ENCODE measurements at places on chromosomes 1 and 21.

- DNase-seq, result no peak
These were observed 381 bp downstream of the TXNIP start for GRCh38 chr1:145995964-145996432.

DNA sequence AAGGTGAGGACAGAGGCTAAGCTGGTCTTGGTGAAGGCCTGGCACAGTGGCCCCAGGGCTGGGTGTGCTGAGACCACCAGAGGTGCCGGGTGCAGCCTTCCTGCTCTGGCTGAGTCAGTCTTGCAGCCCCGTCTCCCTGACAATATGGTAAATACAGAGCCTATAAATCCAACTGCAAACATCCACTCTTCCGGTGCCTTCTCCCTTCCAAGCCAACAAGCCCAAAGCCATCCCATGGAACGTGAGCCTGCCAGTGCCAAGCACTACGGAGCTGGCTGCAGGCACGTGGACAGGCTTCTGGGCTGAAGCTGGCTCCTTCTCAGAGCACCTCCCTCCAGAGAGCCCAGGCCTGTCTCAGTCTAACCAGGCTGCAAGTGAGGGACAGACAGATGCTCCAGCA lies 70.0 kb downstream of the TRABD2B start:
- no peak for DNase-seq

DNA sequence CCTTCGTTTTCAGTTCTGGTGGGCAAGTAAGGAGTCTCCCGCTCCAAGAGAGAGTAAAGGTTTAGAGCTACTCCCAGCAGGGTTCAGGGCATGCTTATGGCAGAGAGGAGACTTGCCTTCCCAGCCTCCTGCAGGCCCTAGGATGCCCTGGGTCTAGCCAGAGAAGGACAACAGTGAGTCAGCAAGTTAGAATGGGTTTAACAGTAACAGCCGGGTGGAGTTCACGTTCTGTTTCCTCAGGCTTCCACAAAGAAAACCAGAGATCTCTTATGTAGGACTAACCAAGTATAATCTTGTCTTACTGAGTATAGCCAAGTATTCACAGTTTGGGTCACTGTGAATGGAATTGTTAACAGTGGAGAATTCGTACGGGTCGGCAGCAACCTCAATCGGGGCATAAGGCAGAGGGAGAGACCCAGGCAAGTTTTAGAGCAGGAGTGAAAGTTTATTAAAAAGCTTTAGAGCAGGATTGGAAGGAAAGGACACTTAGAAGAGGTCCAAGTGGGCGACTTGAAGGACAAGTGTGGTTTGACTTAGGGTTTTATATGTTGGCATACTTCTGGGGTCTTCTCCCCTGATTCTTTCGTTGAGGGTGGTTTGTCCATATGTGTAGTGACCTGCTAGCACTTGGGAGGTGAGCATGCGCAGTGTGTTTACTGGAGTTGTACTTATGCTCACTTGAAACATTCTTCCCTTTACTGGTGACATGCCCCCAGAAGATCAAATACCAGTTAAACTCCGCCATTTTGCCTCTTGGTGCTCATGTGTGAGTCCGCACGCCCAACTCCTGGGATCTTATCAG lies 4.5 kb downstream of the OVAAL start:
- DNase-seq, result no peak

GRCh38 chr1:185157599-185158412 lies 839 bp downstream of the SWT1 start:
- no peak for DNase-seq
